CD4-positive, CD25-positive, alpha-beta regulatory T cell (primary cell): ENCODE measurements at places on chromosomes 12 and 14.

DNA sequence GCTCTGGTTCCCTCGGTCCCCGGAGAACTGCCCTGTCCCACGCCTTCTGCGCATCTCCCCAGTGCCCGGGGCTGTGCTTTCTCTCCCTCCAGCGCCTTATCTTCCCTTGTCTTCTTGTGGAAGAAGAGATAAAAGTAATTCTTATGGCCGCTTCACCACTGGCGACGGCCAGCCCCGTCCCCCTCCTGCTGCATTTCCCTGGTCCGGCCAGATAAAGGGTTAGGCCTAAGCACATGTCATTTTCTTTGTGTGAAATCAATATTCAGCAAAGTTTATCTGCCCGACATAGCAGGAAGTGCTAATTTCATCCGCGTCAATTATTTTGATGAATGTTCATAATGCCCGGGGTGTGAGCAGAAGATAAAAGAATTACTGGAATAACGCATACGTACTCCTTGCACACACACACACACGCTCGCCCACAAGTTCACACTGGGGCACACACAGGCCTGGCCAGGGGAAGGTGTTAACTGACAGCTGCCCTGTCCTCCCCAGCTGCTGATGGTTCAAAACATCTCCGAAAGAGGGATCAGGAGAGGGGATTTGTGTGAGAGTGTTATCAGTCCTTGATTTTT is 177.7 kb upstream of the LHX5 start:
- no peaks in the 10 kb centered on the region for H3K36me3 ChIP-seq
- DNase-seq = no peak
- H3K27me3 ChIP-seq = no peaks in the 10 kb centered on the region
- no peak overlapping the region for H3K27ac ChIP-seq
- H3K4me1 ChIP-seq = no peaks in the 10 kb centered on the region

- no peaks in the 10 kb centered on the region for H3K36me3 ChIP-seq
- peak; percentile 51 for DNase-seq
- H3K4me1 ChIP-seq = peaks cover 50% of the 10 kb centered on the region
- peak overlapping the region; percentile 73 for H3K4me3 ChIP-seq
- no peaks in the 10 kb centered on the region for H3K27me3 ChIP-seq
Observed at GRCh38 chr12:57845478-57846284, 848 bp downstream of the CTDSP2 start.

GRCh38 chr12:116559162-116559935 is at the start of gene MAP1LC3B2:
Gene MAP1LC3B2 (plus strand): TSS chr12:116559381. CDS start chr12:116575943, 16,562 bp downstream.
- H3K27me3 ChIP-seq = no peaks in the 10 kb centered on the region
- H3K4me3 ChIP-seq = peak within 1 kb of the TSS; percentile 73
- H3K27ac ChIP-seq = peak within 1 kb of the TSS; percentile 69
- peak; percentile 91 for DNase-seq
- no peaks in the 10 kb centered on the region for H3K36me3 ChIP-seq

DNA sequence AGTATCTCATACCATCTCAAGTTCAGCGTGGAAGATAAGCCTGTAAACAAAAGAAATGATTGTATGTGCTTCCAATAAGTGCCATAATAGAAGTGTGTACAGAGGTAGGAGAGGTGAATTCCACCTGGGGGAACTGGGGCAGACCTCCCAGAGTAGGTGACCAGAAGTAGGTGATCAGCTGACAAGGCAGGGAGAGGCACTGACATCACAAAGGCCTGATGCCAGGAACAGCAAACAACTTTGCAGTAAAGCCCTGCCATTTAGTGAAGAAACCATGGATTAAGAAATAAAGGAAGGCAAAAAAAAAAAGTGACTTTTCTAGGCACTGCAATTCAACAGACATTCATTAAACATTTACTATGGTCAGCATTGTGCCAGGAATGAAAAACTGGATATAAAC is 31.1 kb downstream of the NR1H4 start:
- no peaks in the 10 kb centered on the region for H3K4me1 ChIP-seq
- no peaks in the 10 kb centered on the region for H3K27me3 ChIP-seq
- H3K4me3 ChIP-seq = no peak overlapping the region

DNA sequence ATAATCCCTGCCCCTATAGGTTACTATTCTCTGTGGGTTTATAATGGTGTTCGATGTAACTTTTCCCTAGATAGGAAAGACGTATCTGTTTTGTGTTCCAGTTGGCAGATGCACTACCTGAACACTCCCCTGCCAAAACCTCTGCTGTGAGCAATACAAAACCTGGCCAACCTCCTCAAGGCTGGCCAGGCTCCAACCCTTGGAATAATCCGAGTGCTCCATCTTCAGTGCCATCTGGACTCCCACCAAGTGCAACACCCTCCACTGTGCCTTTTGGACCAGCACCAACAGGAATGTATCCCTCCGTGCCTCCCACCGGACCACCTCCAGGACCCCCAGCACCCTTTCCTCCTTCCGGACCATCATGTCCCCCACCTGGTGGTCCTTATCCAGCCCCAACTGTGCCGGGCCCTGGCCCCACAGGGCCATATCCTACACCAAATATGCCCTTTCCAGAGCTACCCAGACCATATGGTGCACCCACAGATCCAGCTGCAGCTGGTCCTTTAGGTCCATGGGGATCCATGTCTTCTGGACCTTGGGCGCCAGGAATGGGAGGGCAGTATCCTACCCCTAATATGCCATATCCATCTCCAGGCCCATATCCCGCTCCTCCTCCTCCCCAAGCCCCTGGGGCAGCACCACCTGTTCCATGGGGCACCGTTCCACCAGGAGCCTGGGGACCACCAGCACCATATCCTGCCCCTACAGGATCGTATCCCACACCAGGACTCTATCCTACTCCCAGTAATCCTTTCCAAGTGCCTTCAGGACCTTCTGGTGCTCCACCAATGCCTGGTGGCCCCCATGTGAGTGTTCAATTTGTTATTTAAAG is 11.3 kb downstream of the MAPK1IP1L start:
- DNase-seq = no peak
- no peak overlapping the region for H3K27ac ChIP-seq
- peaks cover 50% of the 10 kb centered on the region for H3K36me3 ChIP-seq
- H3K27me3 ChIP-seq = no peaks in the 10 kb centered on the region

DNA sequence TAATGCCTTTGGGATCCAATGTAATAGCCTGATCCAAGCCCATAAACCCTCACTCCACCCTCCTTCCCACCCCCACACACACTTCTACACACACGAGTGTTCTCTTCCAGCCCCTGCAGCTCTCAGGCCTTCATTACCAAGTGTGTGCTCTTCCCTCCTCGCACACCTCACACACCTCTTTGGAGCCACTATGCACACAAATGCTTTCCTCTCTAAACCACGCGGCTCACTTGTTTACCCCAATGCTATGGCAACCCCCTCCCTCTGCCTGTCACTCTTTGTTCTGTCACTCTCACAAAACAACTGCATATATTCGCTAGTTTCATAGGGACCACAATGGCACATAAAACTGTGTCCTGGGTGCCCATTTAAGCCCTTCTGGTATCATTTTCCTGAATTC is 35.1 kb downstream of the PPP2R5E start:
- H3K27me3 ChIP-seq = no peaks in the 10 kb centered on the region
- no peak overlapping the region for H3K27ac ChIP-seq
- H3K4me1 ChIP-seq = peaks cover 35% of the 10 kb centered on the region
- no peak for DNase-seq
- H3K4me3 ChIP-seq = no peak overlapping the region

- no peaks in the 10 kb centered on the region for H3K36me3 ChIP-seq
- no peak overlapping the region for H3K27ac ChIP-seq
- no peaks in the 10 kb centered on the region for H3K27me3 ChIP-seq
- H3K4me1 ChIP-seq = no peaks in the 10 kb centered on the region
- DNase-seq = no peak
- no peak overlapping the region for H3K4me3 ChIP-seq
Observed at GRCh38 chr12:82326905-82327503, 31.2 kb downstream of the CCDC59 start.

DNA sequence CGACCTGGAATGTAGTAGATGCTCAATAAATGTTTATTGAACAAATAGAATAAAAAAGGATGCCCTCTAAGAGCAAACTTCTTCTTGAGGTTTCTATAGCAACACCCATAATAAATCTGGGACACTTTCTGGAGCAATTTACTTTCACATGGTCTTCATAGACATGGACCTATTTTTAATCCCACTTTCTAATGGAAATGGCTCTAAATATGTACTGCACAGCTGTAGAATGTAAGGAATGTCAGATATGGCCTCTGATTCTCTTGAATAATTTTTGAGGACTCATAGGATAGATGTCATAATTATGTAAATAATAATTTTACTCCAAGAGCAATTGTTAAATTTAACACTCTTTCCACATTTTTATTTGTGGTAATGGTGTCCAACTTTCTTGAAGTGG is 133.5 kb upstream of the DAAM1 start:
- DNase-seq = no peak
- peaks cover 3% of the 10 kb centered on the region for H3K27me3 ChIP-seq
- no peak overlapping the region for H3K4me3 ChIP-seq

- no peaks in the 10 kb centered on the region for H3K36me3 ChIP-seq
- H3K27me3 ChIP-seq = no peaks in the 10 kb centered on the region
- no peak for DNase-seq
- no peak overlapping the region for H3K4me3 ChIP-seq
- no peak overlapping the region for H3K27ac ChIP-seq
Observed at GRCh38 chr12:97452230-97452629, 10.4 kb upstream of the RMST start.

DNA sequence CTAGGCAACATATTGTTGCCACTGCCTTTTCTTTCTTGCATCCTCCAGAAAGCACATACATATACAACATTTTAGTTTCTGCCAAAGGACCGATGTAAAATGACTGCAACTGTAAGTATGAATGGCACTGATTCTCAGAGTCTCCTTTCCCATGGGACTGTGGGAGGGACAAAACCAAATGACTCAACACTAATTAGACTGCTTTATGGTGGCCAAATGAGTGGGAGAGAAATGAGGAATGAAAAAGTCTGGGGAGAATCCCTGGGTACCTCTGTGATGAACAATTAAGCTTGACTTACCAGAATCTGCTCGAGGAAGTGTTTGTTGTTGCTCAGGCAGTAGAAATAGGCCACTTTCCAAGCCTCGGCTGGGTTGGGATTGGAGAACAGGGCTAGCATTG is 10.1 kb downstream of the ZFYVE26 start:
- H3K27ac ChIP-seq = no peak overlapping the region
- peaks cover 77% of the 10 kb centered on the region for H3K36me3 ChIP-seq
- H3K4me3 ChIP-seq = no peak overlapping the region
- H3K4me1 ChIP-seq = no peaks in the 10 kb centered on the region
- H3K27me3 ChIP-seq = no peaks in the 10 kb centered on the region

- H3K27ac ChIP-seq = peak overlapping the region; percentile 81
- no peaks in the 10 kb centered on the region for H3K27me3 ChIP-seq
- H3K4me1 ChIP-seq = peaks cover 57% of the 10 kb centered on the region
Observed at GRCh38 chr12:49671031-49671765, 36.0 kb downstream of the FMNL3 start.

DNA sequence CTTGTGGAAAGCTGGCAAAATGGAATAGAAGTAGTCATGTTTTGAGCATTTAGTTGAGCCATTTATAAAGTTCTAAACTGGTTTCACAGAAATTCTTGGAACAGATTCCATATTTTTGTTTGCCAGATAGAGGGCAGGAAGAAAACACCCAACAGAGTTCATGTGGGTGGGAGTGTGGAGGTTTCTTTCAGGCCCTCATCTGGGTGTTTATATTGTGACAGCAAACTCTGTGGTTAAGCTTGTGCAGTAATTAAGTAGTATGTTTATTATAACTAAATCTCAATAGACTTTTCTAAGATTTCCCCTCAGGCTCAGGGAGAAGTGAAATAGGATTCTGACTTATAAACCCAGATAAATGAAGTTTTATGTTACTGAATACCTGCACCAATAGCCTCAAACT is 57.4 kb downstream of the SPPL3 start:
- peaks cover 9% of the 10 kb centered on the region for H3K4me1 ChIP-seq
- no peak for DNase-seq
- H3K36me3 ChIP-seq = peaks cover 4% of the 10 kb centered on the region
- no peaks in the 10 kb centered on the region for H3K27me3 ChIP-seq
- no peak overlapping the region for H3K4me3 ChIP-seq

GRCh38 chr12:57031138-57031725 is 14.9 kb upstream of the TAC3 start:
- DNase-seq = no peak
- H3K4me1 ChIP-seq = peaks cover 4% of the 10 kb centered on the region
- no peaks in the 10 kb centered on the region for H3K36me3 ChIP-seq
- H3K27me3 ChIP-seq = no peaks in the 10 kb centered on the region

GRCh38 chr14:71290301-71290700 is 383.0 kb downstream of the PCNX1 start:
- H3K4me3 ChIP-seq = no peak overlapping the region
- H3K36me3 ChIP-seq = no peaks in the 10 kb centered on the region

DNA sequence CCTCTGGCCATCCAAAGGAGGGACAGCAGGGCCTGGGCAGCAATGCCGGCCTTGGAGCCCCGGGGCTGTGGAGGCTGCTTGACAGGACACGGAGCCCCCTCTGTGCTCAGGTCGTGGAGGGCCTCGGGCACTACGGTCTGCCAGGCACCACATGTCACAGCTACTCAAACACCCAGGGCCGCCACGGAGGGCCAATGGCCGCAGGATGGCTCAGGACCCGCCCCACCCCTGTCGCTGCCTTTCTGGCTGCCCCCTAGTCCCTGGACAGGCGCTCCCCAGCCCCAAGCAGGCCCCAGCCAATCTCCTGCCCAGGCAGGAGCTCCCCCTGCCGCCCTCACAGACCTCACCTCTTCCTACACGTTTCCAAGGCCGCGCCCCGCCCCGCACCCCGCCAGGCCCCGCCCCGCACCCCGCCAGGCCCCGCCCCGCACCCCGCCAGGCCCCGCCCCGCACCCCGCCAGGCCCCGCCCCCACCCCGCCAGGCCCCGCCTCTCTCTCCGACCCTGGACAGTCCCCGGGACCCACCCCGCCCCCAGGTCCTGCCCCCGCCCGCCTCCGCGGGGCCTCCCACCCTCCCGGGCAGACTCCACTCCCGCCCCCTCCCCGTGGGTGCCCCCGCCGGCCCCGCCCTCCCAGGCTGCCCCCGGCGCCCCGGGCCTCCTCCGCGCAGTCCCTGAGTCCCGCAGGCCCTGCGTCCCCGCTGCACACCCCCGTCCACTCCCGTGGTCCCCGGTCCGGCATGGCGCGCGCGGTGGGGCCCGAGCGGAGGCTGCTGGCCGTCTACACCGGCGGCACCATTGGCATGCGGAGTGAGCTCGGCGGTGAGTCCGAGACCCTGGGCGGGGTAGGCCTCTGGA is at the start of gene ASPG:
ASPG (plus strand) TSS at position 669 of the 857 bp plus-strand sequence; CDS start at position 740, 71 bp downstream.
- H3K4me3 ChIP-seq = no peak within 1 kb of the TSS
- peak; percentile 27 for DNase-seq
- no peaks in the 10 kb centered on the region for H3K27me3 ChIP-seq
- H3K27ac ChIP-seq = no peak within 1 kb of the TSS

DNA sequence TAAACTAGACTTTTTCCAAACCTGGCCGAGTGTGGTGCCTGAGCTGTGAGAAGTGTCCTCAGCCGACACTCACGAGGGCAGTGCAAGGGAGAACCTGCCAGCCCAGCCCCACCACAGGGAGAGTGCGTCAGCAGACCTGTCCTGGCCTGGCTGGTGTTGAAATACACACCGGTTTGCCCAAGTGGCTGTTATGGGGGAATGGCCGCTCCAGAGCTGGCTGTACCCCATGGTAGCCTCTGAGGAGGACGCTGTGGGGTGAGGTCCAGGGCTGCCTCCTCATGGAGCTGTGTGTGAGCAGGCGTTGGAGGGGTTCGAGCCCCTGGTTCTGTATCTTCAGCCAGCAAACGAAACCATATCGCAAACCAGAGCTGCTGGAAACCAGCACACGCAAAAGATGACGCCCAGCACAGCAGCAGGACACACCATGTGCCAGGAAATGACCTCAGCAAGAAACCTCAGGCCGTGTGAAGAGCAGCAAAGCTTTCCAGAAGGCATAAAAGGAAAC is 9.4 kb downstream of the ANKRD9 start:
- H3K4me3 ChIP-seq = no peak overlapping the region
- peaks cover 4% of the 10 kb centered on the region for H3K36me3 ChIP-seq
- no peaks in the 10 kb centered on the region for H3K4me1 ChIP-seq
- no peak for DNase-seq
- H3K27me3 ChIP-seq = no peaks in the 10 kb centered on the region

GRCh38 chr12:28569698-28570411 is 379.6 kb downstream of the CCDC91 start:
- no peaks in the 10 kb centered on the region for H3K36me3 ChIP-seq
- H3K27ac ChIP-seq = no peak overlapping the region
- no peaks in the 10 kb centered on the region for H3K27me3 ChIP-seq
- H3K4me3 ChIP-seq = no peak overlapping the region
